Activated CD4-positive, alpha-beta T cell treated with anti-CD3 and anti-CD28 coated beads, Interleukin-2, Interleukin-6, amounts not matched to agents 100 ng/mL and 50 ng/mL, durations not matched to agents 16 hours and 8 hours (primary cell): ENCODE measurements at places on chromosomes 2 and 18.

GRCh38 chr2:241822264-241822623, 13.3 kb downstream of the NEU4 start:
- DNase-seq: no peak

DNA sequence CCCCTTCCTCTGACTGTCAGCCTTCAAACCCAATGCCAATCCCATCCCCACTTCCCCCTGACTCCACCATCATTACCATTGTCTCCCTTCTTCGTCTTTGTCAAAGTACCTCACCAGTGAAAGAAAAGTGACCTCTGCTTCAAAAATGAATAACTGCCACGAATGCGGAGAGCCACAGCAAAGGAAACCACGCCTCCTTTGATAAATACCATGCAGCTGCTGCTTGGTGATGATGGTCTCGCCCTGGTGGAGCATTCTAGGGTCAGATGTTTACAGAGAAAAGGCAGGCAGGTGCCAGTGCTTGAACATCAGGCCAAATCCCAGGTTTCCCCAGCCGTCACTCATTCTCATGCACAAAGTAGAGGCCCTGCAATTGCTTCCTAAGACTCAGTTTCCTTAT, 162.2 kb downstream of the BCL11A start:
- DNase-seq: no peak

DNA sequence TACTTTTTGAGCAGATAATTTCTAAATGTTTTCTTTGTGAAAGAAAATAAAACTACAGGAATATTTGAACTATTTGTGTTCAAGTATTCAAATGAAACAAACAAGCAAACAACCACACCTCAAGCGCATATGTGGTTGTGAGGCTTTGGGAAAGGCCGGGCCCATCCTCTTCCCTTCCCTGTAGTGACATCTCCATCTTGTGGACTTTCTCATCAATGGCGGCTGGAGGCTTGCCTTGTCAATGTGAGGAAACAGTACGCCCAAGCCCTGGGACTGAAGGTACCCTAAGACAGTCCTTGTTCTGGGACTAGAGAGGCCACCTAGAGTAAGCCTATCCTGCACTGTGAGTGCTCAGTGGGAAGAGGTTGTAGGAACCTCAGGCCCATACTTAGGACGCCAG, 166.8 kb downstream of the TPGS2 start:
- DNase-seq: no peak

- DNase-seq: peak; percentile 33
Measured at GRCh38 chr2:3575534-3576262, 638 bp downstream of the RPS7 start.

DNA sequence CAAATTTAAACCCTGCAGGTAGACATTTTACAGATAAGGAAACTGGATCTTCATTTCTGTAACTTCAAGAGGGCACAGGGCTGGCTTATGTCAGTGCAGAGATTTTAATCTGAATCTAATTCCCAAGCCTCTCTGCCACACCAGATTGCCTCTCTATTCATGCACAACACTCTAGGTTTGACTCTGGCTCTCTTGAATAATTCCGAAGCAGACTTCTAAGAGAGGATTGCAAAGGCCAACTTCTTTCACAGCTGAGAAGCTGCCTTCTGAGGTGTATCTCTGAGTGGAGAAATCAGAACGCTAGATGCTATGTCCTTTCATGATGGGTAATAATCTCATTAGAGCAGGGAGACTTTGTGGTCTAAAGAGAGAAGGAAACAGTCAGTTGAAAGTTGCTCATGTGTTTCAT, 20.1 kb upstream of the MGAT5 start:
- DNase-seq: no peak

- no peak for DNase-seq
Measured at GRCh38 chr2:214130114-214130513, 280.7 kb upstream of the VWC2L start.

DNA sequence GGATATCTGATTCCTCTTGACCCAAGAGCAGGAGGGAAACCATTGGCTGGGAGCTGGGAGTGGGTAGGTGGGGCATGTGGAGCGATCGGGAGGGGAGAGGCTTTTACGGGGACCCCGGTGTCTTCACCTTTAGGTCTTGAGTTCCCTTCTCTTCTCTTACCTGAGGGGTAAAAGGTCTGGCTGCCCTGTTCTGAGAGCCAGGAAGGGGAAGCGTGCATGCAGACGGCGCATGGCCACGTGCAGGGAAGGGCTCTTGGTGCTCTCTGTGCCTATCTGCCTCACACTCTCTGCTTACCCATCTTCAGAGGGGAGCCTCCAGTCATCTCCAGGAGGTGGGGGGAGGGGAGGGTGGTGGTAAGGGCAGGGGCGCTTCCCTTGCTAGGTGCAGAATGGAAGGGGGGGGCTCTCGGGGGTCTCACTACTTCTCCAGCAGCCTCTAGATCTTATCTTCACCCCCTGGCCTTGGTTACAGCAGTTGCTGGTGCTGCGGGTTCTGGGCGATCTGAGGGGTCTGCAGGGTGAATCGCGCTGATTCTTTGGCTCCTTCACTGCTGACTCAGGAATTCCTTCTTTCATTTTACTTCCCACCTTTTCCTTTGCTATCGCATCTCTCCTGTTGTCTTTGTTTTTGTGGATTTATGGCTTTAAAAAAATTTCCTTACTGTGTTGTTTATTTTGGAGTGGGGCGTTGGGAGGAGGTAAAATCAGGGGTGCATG, 225.8 kb upstream of the HS6ST1 start:
- DNase-seq: no peak

DNA sequence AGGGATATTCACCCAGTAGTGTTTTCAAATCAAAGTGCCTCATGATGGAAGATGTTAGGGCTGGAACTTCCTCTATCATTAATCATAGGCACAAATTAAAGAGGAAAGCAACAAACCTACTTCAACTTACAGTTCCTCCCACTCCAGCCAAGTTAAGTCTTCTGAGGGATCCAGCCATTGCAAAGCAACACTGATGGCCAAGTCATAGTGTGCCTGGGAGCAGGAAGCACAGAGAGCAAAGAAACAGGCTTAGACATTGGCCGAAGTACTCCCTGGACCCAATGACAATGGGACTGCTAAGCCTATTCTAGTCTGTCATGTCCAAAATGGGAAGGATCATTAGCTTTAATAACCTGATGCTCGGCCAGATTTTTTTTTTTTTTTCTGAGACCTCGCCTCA, 7.0 kb downstream of the C2orf80 start:
- no peak for DNase-seq
